GM23338 (cell line): ENCODE measurements at places on chromosomes 1 and 21. TPM values are rescaled to one million over a fixed set of nuclear protein-coding genes. Genes with fewer than 3 reads are reported as not detected.
A peak's percentile ranks its signal among the peaks of the same experiment; 100 is the strongest.

- no peaks in the 10 kb centered on the region for H3K27me3 ChIP-seq
- H3K4me3 ChIP-seq, result no peak overlapping the region
- H3K36me3 ChIP-seq, result peaks cover 4% of the 10 kb centered on the region; the same call in 1 of the 2 replicates
- no peak overlapping the region for H3K27ac ChIP-seq
- no peak for DNase-seq
Measured at GRCh38 chr1:11951901-11952300, 17.4 kb downstream of the PLOD1 start.

SOAT1 gene
- total RNA-seq, result 0.93 and 1.3 TPM in 2 replicates

PAPPA2 gene
- total RNA-seq, result 0.66 and 1.4 TPM in 2 replicates

GRCh38 chr1:197908716-197909220, 6.3 kb downstream of the C1orf53 start:
- no peaks in the 10 kb centered on the region for H3K36me3 ChIP-seq
- DNase-seq, result peak; percentile 69
- peaks cover 79% of the 10 kb centered on the region for H3K4me1 ChIP-seq
- peaks cover 100% of the 10 kb centered on the region for H3K27me3 ChIP-seq
- H3K4me3 ChIP-seq, result peak overlapping the region; percentile 35

DNA sequence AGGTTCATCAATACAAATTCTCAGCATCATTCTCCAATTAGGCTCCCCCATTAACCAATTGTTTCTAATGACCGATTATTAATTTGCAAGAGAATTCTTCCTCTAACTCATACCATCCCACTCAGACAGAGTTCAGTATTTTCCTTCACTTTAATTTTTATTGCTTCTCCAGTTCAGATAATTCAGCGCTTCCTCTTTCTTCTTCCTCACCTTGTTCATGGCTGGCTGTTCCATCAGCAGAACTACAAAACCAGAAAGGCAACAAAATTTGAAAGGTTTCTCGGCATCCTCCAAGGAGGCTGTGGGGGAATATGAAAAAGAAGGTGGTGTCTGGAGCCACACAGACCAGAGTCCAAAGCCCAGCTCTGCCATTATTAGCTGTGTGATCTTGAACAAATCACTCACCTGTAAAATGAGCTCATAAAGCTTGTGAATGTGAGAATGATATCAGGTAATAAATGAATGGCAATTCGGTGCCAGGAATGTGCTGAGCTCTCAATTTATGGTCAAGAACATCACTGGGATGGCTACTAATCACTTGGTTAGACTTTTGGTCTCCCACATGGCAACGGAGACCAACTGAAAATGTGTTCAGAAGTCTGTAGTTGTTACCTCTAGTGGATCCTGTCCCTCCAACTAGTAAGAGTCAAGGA, 11.7 kb upstream of the ZNF436 start:
- H3K27ac ChIP-seq, result no peak overlapping the region
- H3K27me3 ChIP-seq, result peaks cover 100% of the 10 kb centered on the region

CD5L gene
- not detected in 2 replicates for total RNA-seq

DNA sequence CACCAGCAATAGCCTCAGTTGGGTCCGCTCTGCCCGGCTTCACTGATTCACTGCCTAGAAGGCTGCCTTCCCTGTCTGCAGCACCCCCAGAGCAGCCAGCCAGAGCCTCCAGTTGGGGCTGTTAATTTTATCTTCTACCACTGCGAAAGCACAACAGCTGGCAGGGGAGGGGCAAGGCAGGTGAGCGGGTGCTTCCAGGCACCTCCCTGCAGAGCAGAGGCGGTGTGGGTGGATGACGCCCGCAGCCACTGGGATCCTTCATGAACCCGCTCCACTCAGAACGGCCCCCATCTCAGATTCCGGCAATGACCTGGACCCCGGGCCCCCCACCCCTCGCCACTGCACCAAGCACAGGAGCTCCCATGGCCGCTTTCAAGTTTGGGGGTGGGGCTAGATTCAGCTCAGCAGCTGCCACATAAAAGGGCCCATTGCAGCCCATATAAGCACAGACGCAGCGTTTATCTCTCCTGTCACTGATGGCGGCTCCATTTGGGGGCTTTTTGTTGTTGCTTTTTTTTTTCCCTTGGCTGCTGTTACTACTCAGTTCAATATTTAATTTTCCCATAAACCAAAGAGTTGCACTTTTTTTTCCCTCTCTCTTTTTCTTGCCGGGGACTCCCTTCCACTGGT, 128.0 kb upstream of the KLHDC7A start:
- peaks cover 38% of the 10 kb centered on the region for H3K4me1 ChIP-seq
- H3K36me3 ChIP-seq, result no peaks in the 10 kb centered on the region
- H3K27ac ChIP-seq, result no peak overlapping the region
- peak; percentile 52 for DNase-seq
- no peaks in the 10 kb centered on the region for H3K27me3 ChIP-seq

DNA sequence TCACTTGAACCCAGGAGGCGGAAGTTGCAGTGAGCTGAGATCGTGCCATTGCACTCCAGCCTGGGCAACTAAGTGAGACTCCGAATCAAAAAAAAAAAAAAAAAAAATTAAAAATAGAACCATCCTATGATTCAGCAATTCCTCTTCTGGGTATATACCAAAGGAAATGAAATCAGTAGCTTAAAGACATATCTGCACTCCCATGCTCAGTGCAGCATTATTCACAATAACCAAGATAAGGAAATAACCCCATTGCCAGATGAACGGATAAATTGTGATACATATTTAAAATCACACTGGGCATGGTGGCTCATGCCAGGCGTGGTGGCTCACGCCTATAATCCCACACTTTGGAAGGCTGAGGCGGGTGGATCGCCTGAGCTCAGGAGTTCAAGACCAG, 23.8 kb downstream of the ALDH9A1 start:
- no peak overlapping the region for H3K27ac ChIP-seq
- no peak overlapping the region for H3K4me3 ChIP-seq
- peaks cover 25% of the 10 kb centered on the region for H3K36me3 ChIP-seq
- H3K27me3 ChIP-seq, result no peaks in the 10 kb centered on the region
- DNase-seq, result no peak
- no peaks in the 10 kb centered on the region for H3K4me1 ChIP-seq

DNA sequence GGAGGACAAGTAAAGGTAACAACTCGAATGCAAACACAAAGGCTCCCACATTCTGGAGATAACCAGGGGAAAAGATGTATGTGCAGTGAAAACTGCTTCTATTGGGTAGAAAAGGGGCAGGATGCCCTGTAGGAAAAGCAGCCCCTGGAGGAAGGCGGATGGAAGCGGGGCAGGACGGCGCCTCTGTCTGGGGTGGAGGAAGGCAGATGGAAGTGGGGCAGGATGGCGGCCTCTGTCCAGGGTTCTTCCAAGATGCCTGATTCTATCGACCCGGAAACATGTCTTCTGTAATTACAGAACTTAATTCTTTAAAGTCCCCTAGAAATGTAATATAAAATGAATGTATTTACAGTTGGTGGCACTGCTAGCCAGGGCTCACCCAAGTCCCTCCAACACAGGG, 24.0 kb upstream of the LRRC47 start:
- no peaks in the 10 kb centered on the region for H3K27me3 ChIP-seq
- H3K27ac ChIP-seq, result no peak overlapping the region
- H3K36me3 ChIP-seq, result no peaks in the 10 kb centered on the region
- H3K4me1 ChIP-seq, result no peaks in the 10 kb centered on the region
- no peak for DNase-seq
- no peak overlapping the region for H3K4me3 ChIP-seq

GRCh38 chr1:14968251-14968851, 185.2 kb upstream of the TMEM51 start:
- DNase-seq, result peak; percentile 5
- no peaks in the 10 kb centered on the region for H3K36me3 ChIP-seq
- H3K27me3 ChIP-seq, result no peaks in the 10 kb centered on the region
- no peak overlapping the region for H3K4me3 ChIP-seq

DNA sequence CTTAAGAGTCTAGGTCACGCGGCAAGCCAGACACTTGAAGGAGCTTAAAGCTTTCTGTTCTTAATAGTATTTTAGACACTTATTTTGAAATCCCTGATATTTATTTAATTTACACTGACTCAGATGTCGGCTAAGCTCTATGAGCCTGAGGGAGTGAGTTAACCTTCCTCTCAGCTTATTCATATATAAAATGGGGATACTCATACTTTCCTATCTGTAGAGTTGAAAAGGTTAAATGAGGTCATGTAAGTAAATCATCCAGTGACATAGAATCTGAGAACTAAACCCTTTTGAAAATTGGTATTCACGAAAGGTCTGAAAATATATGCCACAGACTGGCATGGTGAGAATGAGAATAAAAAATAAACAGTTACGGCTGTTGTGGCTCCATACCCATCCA, 1.4 kb upstream of the GPR161 start:
- peak overlapping the region; percentile 77; the same call in 1 of the 2 replicates for H3K4me3 ChIP-seq
- H3K27me3 ChIP-seq, result peaks cover 35% of the 10 kb centered on the region
- no peak overlapping the region for H3K27ac ChIP-seq
- peaks cover 15% of the 10 kb centered on the region for H3K4me1 ChIP-seq

GRCh38 chr21:28083350-28083749, 909.3 kb downstream of the LTN1 start:
- H3K4me1 ChIP-seq, result no peaks in the 10 kb centered on the region
- no peaks in the 10 kb centered on the region for H3K36me3 ChIP-seq
- no peak overlapping the region for H3K27ac ChIP-seq

GRCh38 chr1:108817016-108817415, 39.9 kb downstream of the AKNAD1 start:
- H3K4me1 ChIP-seq, result peaks cover 21% of the 10 kb centered on the region
- DNase-seq, result no peak
- no peaks in the 10 kb centered on the region for H3K27me3 ChIP-seq
- H3K27ac ChIP-seq, result peak overlapping the region; percentile 4; the same call in 1 of the 2 replicates

GRCh38 chr1:82948386-82948785, 1050.5 kb downstream of the TTLL7 start:
- no peak overlapping the region for H3K27ac ChIP-seq
- no peak for DNase-seq
- no peaks in the 10 kb centered on the region for H3K4me1 ChIP-seq
- H3K36me3 ChIP-seq, result no peaks in the 10 kb centered on the region

GRCh38 chr1:94501935-94502334, 39.6 kb downstream of the F3 start:
- H3K27ac ChIP-seq, result no peak overlapping the region
- H3K36me3 ChIP-seq, result no peaks in the 10 kb centered on the region
- no peaks in the 10 kb centered on the region for H3K4me1 ChIP-seq
- no peaks in the 10 kb centered on the region for H3K27me3 ChIP-seq
- DNase-seq, result no peak
- H3K4me3 ChIP-seq, result no peak overlapping the region

- no peaks in the 10 kb centered on the region for H3K36me3 ChIP-seq
- peaks cover 7% of the 10 kb centered on the region for H3K4me1 ChIP-seq
- peaks cover 29% of the 10 kb centered on the region; the same call in 1 of the 2 replicates for H3K27me3 ChIP-seq
- no peak overlapping the region for H3K27ac ChIP-seq
- no peak overlapping the region for H3K4me3 ChIP-seq
- no peak for DNase-seq
Measured at GRCh38 chr1:204192589-204193352, 3.5 kb downstream of the KISS1 start.

TSTD1 gene
- 94.9 and 102 TPM in 2 replicates for total RNA-seq

GRCh38 chr1:209367061-209367772, 216.3 kb upstream of the CAMK1G start:
- no peaks in the 10 kb centered on the region for H3K27me3 ChIP-seq
- peaks cover 22% of the 10 kb centered on the region for H3K4me1 ChIP-seq
- no peaks in the 10 kb centered on the region for H3K36me3 ChIP-seq
- no peak overlapping the region for H3K27ac ChIP-seq
- DNase-seq, result no peak

DNA sequence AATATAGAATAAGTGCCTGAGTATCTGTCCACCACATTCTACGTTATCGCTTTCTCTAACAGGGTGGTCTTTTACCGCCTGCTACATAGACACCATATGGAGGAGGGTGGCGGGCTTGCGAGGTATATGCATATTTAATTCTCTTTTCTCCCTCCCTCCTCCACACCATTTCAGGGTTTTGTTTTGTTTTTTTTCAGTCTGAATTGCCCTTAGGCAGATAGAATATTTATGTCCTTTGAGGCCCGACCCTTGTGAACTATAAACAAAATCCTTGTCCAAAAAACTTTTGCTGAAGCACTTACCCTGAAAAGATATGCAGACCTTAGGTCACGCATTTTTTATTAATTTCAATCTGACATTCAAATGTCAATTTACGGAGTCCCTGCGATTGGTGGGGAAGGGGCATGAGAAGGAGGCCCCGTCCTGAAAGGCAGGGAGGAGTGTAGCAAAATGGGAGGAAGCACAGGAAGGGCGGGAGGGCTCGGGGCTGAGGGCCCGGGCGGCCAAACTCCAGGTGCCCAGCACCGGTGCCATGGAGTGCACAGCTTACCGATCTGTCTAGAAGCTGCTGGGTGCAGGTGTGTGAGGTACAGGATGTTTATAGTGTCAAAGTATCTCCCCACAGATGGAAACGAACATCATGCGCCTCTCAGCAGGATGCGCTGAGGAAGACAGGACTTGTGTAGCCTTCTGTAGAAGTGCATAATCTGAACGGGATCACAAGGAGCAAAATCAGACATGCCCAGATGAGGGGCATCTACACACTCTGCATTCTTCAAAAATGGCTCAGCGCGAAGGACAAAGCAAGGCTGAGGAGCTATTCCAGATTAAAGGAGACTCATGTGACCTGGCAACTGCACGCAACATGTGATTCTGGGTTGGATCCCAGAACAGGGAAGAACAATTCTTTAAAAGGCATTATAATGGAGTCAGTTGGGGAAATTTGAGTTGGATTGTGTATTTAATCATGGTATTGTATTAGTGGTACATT, 68.8 kb upstream of the LYST start:
- no peak for DNase-seq
- no peak overlapping the region for H3K27ac ChIP-seq
- H3K36me3 ChIP-seq, result no peaks in the 10 kb centered on the region
- no peaks in the 10 kb centered on the region for H3K27me3 ChIP-seq
- no peak overlapping the region for H3K4me3 ChIP-seq

GRCh38 chr1:92721886-92722285, 63.0 kb downstream of the EVI5 start:
- H3K27me3 ChIP-seq, result no peaks in the 10 kb centered on the region
- no peaks in the 10 kb centered on the region for H3K36me3 ChIP-seq
- H3K27ac ChIP-seq, result no peak overlapping the region
- no peak overlapping the region for H3K4me3 ChIP-seq

FAM151A gene
- total RNA-seq, result 0.10 TPM in 1 of 2 replicates, not detected in the other

DNA sequence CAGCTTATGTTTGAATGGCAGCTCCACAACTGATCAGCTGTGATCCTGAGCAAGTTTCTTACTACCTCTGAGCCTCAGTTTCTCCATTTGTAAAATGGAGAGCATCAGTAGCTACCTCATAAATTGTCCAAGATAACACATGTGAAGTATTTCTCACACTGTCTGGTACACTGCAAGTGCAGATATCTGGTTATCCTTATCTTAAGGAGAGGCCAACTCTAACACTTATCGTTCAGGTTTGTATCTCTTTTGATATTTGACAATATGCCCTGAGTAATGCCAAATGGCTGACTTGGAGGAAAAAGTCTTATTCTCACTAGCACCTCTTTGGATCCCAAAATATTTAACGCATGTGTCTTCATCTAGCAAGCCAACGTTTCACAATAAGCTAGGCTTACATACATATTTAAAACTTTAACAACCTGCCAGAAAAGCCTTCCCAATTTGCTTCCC, 2.7 kb downstream of the CSRP1 start:
- no peak overlapping the region; the same call in 1 of the 2 replicates for H3K4me3 ChIP-seq
- H3K27ac ChIP-seq, result peak overlapping the region; percentile 88
- H3K27me3 ChIP-seq, result peaks cover 39% of the 10 kb centered on the region
- no peak for DNase-seq
- peaks cover 40% of the 10 kb centered on the region for H3K4me1 ChIP-seq
